Activated T-helper 1 cell treated with anti-CD3 and anti-CD28 coated beads, Interleukin-12 subunit alpha, Interleukin-12 subunit beta, Interleukin-2, Interleukin-4 antibody, amounts not matched to agents 30 ng/mL and 10 ng/mL and 1 ng/mL, durations not matched to agents 14 hours and 24 hours and 36 hours (primary cell): ENCODE measurements at places on chromosomes 13 and 19. TPM values are rescaled to one million over a fixed set of nuclear protein-coding genes. Genes with fewer than 3 reads are reported as not detected.

The NRTN gene
- 0.23 and 0.44 TPM in 2 replicates for total RNA-seq

The ZGLP1 gene
- total RNA-seq: 3.5 and 4.2 TPM in 2 replicates

The PEAK3 gene
- 0.07 and 0.16 TPM in 2 replicates for total RNA-seq

The CIC gene
- 66.9 and 68.0 TPM in 2 replicates for total RNA-seq

The OVOL3 gene
- total RNA-seq: not detected in 2 replicates

The FCAR gene
- not detected in 2 replicates for total RNA-seq

The ERICH4 gene
- total RNA-seq: not detected in 2 replicates

The ZNF581 gene
- total RNA-seq: 35.6 and 36.4 TPM in 2 replicates

DNA sequence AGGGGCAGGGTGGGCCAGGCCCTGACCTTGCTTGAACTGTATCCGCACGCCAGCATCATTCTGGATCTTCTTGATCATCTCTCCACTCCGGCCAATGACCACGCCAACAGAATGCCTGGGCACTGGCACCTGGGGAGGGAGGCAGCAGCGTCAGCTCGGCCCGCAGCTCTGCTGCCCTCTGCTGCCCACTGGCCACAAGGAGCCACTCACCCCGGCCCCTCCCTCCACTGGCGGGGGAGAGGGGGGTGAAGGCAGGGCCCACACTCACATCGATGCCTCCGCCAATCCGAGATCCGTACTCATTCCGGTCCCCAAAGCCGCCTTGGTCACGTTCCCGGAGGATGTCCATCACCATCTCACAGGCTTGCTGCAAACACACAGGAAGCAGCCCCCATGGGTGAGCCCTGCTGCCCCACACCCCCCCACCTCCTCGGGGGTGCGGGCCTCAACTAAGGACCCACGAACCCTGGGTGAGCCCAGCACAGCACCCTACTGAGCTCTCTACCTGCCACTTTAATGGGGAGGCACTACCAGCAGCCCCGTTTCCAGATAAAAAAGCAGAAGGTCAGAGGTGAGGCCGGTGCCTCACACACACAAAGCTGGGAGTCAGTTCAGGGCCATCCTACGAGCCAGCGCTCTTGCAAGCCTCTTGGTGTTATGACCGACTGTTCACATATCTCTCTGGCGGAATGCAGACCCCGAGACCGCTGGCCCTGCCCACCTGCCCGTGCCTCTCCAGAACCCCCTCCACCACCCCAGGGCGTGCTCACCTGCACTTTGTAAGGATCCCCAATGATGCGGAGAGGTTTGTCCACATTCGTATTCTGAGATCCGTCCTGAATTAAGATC lies 6.7 kb downstream of the KHSRP start:
- DNase-seq: no peak

DNA sequence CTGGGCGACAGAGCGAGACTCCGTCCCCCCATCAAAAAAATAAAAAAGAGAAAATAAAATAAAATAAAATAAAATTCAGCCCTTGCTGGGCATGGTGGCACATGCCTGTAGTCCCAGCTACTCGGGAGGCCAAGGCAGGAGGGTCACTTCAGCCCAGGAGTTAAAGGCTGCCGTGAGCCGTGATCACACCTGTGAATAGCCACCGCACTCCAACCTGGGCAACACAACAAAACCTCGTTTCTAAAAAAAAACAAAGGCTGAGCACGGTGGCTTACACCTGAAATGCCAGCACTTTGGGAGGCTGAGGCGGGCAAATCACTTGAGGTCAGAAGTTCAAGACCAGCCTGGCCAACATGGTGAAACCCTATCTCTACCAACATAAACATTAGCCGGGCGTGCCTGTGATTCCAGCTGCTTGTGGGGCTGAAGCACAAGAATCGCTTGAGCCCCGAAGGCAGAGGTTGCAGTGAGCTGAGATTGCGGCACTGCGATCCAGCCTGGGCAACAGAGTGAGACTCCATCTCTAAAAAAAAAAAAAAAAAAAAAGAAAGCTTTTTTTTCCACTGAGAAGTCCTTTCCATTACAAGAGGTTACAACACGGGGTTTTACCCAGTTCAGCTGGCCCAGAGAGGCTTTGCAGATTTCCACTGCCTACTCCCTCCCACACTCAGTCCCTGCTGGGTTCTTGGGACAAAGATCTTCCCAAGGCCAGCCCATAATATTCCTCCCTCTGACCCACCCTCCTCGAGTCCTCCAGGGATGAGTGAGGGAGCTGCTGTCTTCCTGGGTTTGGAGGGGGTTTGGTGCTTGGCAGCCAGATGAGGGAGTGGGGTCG lies 6.4 kb downstream of the ANGPTL4 start:
- no peak for DNase-seq

GRCh38 chr13:110382229-110382628 lies 75.1 kb downstream of the COL4A2 start:
- DNase-seq: no peak

- peak; percentile 41 for DNase-seq
Observed at GRCh38 chr19:18785179-18786124, 5.7 kb downstream of the COMP start.

DNA sequence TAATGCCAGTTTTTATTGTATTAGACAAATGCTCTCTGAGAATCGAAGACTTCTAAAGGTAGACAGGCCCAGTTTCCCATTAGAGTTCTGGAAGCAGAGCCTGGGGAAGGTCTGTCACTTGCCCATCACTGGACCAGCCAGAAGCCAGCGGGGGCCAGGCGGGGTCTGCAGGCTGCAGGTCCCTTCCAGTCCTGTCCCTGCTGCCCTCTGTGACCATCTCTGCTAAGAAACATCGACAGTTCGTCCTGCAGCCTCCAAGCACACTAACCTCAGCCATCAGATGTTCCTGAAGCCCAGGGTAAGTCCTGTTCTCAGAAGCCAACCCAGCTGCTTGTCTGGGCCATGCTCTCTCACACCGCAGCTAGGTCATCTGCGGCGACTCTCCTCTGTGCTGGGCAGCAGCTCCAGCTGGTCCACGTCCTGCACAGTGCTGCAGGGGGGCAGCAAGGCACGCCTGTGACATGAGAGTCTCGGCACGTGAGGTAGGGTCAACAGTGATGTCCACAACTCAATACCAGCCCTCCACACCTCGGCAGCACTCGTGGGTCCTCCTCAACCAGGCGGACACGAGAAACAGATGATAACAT lies 2.9 kb upstream of the ADPRHL1 start:
- no peak for DNase-seq

- no peak for DNase-seq
Observed at GRCh38 chr13:106612688-106613087, 44.8 kb upstream of the ARGLU1 start.

DNA sequence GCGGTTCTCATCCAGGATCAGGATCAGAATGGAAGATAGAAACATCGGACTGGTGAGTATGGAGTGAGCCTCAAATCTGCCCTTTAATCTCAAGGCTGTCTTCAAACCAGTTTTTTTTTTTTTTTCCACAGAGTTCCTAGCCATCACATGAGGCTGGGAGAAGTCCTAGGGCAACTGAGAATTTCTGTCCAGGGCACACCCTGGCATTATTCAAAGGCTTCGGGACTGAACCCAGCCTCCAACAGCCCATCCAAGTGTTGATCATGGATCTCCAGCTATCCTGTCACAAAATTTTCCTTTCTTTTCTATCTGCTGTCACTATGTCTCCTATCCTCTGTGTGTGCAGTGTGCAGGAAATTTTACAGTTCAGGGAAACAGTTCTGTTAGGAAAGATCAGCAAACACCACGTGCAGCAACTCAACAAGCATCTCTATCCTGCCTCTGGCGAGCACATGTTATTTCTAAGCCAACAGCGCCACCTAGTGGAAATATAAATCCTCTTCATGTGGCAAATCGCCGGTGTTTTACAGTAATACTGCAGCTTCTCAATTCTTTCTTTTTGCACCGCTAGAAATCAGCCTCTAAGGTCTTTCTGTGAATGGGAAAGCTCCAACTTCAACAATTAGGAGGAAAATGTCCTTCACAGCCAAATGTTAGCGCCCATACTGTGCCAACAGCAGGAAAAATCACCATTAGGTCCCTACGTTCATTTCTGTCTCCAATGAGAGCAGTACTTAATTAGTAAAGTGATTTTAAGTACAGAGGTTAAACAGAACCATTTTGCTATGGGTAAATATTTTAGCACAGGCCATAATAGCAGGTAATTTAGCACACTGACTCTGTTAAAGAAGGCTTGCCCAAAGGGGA lies 21.4 kb upstream of the ZNF181 start:
- DNase-seq: peak; percentile 43

- no peak for DNase-seq
Observed at GRCh38 chr19:46386996-46387712, 26.2 kb downstream of the CCDC8 start.
